ENCODE measurements at places on chromosomes 6 and 20. TPM values are rescaled to one million over a fixed set of nuclear protein-coding genes. Genes with fewer than 3 reads are reported as not detected.

COL12A1 gene
- total RNA-seq: 163 TPM

PDE10A gene
- total RNA-seq: 32.4 TPM

LCA5 gene
- total RNA-seq: 7.9 TPM

SYCP2 gene
- total RNA-seq: 1.1 TPM

LINC00237 gene
- not detected for total RNA-seq
